ENCODE measurements at places on chromosomes 12 and 14. TPM values are rescaled to one million over a fixed set of nuclear protein-coding genes. Genes with fewer than 3 reads are reported as not detected.

TCL1A gene
- total RNA-seq, result not detected

TAS2R9 gene
- not detected for total RNA-seq

ENO2 gene
- 5.3 TPM for total RNA-seq

PLCZ1 gene
- not detected for total RNA-seq

DHRS2 gene
- total RNA-seq, result not detected

FGF23 gene
- not detected for total RNA-seq

CD163L1 gene
- total RNA-seq, result 16.7 TPM

SERPINA1 gene
- 41.6 TPM for total RNA-seq

CLECL1 gene
- total RNA-seq, result not detected

MUCL1 gene
- total RNA-seq, result not detected

VASH1 gene
- total RNA-seq, result 12.9 TPM

LIN7A gene
- 5.8 TPM for total RNA-seq

KLRD1 gene
- 3.3 TPM for total RNA-seq

ZNF740 gene
- total RNA-seq, result 39.7 TPM

NTS gene
- not detected for total RNA-seq

DENND5B gene
- 15.4 TPM for total RNA-seq

KRT72 gene
- not detected for total RNA-seq

CCER1 gene
- total RNA-seq, result not detected

SAV1 gene
- total RNA-seq, result 47.0 TPM

B4GALNT3 gene
- 0.61 TPM for total RNA-seq

TPPP2 gene
- not detected for total RNA-seq

CPNE6 gene
- total RNA-seq, result not detected

PTGDR gene
- total RNA-seq, result 1.0 TPM

RBP5 gene
- 1.1 TPM for total RNA-seq

TROAP gene
- total RNA-seq, result not detected

SRRM4 gene
- total RNA-seq, result not detected

PGF gene
- 2.9 TPM for total RNA-seq

LRP1-AS gene
- not detected for total RNA-seq

CELA1 gene
- total RNA-seq, result not detected

ATL1 gene
- 3.6 TPM for total RNA-seq

All from mesenteric fat pad (tissue), 1 donor.